WTC11 (cell line): ENCODE measurements at places on chromosomes 2 and 18.

- H3K4me3 ChIP-seq: no peak overlapping the region
- H3K36me3 ChIP-seq: peaks cover 18% of the 10 kb centered on the region
- H3K27ac ChIP-seq: peak overlapping the region; percentile 83
- no peaks in the 10 kb centered on the region for H3K27me3 ChIP-seq
- peak; percentile 57 for DNase-seq
These were observed 59.8 kb downstream of the SH3BP4 start for GRCh38 chr2:235011607-235011928.

GRCh38 chr2:196233021-196233804 is 61.8 kb upstream of the STK17B start:
- H3K36me3 ChIP-seq: no peaks in the 10 kb centered on the region
- no peak overlapping the region for H3K4me3 ChIP-seq
- H3K27ac ChIP-seq: no peak overlapping the region
- no peak for DNase-seq
- no peaks in the 10 kb centered on the region for H3K4me1 ChIP-seq
- no peaks in the 10 kb centered on the region for H3K27me3 ChIP-seq

DNA sequence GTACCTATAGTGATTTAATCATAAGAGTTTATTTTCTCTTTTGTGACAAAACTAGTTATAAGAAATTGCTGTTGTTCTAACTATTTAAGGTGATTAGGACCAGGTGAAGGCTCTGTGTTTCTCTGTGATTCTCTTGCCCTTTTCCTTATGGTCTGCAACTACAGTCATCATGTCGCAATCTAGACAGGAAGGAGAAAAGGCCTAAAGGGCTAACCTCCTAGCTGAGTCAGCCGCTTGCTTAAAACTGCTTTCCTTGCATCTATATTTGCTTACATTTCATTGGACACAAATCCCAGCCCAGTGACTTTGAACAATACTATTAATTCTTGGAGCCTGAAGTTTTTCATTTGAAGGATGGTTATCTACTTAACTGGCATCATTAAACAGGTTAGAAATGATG is 93.1 kb downstream of the PIK3C3 start:
- no peaks in the 10 kb centered on the region for H3K27me3 ChIP-seq
- H3K27ac ChIP-seq: no peak overlapping the region
- no peak overlapping the region for H3K4me3 ChIP-seq
- peaks cover 8% of the 10 kb centered on the region for H3K4me1 ChIP-seq

- H3K27me3 ChIP-seq: no peaks in the 10 kb centered on the region
- no peak for DNase-seq
- H3K4me3 ChIP-seq: no peak overlapping the region
- H3K36me3 ChIP-seq: peaks cover 70% of the 10 kb centered on the region
- H3K27ac ChIP-seq: no peak overlapping the region
- peaks cover 18% of the 10 kb centered on the region for H3K4me1 ChIP-seq
These were observed 5.9 kb downstream of the C2orf69 start for GRCh38 chr2:199916980-199917379.

GRCh38 chr2:70128005-70128404 is 40.7 kb downstream of the PCBP1 start:
- H3K36me3 ChIP-seq: no peaks in the 10 kb centered on the region
- no peak for DNase-seq
- no peaks in the 10 kb centered on the region; the same call in 1 of the 2 replicates for H3K27me3 ChIP-seq
- H3K4me1 ChIP-seq: peaks cover 46% of the 10 kb centered on the region
- H3K27ac ChIP-seq: 0 out of 2 replicates have a peak overlapping the region, but pooled peaks have one; percentile 3
- no peak overlapping the region for H3K4me3 ChIP-seq

- peaks cover 5% of the 10 kb centered on the region; the same call in 1 of the 2 replicates for H3K36me3 ChIP-seq
- no peaks in the 10 kb centered on the region for H3K27me3 ChIP-seq
- DNase-seq: no peak
- H3K4me3 ChIP-seq: no peak overlapping the region
- H3K27ac ChIP-seq: no peak overlapping the region
These were observed 31.8 kb downstream of the CYRIA start for GRCh38 chr2:16633621-16634430.

DNA sequence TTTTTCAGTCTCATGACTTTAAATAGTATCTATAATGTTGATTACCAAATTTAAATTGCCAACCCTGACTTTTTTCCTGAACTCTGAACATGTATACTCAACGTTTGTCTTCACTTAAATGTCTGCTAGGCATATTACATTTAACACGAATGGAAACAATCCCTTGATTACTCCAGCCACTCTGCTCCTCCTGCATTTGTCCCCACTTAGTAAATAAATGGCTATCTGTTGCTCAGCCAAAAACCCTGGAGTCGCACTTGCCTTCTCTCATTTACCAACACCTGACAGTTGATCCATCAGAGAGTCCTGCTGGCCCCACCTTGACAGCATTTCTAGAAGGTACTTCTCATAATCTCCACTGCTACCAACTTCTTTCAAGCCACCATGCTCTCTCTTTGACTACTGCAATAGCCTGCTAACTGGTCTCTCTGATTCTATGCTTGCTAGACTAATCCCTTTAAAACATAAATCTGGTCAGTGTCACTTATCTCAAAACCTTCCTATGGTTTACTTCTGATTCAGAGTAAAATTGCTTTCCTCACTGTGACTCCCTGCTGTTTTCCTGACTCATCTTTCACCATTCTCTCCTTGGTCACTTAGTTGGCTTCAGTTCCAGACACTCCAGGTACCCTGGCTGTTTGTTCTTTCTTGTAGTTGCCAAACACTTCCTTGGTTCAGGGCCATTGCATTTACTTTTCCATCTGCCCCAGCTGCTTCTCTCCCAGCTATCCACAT is 31.9 kb downstream of the SPAG16 start:
- no peak for DNase-seq
- peaks cover 8% of the 10 kb centered on the region; the same call in 1 of the 2 replicates for H3K4me1 ChIP-seq
- H3K27me3 ChIP-seq: no peaks in the 10 kb centered on the region
- no peak overlapping the region for H3K27ac ChIP-seq
- H3K36me3 ChIP-seq: peaks cover 4% of the 10 kb centered on the region

DNA sequence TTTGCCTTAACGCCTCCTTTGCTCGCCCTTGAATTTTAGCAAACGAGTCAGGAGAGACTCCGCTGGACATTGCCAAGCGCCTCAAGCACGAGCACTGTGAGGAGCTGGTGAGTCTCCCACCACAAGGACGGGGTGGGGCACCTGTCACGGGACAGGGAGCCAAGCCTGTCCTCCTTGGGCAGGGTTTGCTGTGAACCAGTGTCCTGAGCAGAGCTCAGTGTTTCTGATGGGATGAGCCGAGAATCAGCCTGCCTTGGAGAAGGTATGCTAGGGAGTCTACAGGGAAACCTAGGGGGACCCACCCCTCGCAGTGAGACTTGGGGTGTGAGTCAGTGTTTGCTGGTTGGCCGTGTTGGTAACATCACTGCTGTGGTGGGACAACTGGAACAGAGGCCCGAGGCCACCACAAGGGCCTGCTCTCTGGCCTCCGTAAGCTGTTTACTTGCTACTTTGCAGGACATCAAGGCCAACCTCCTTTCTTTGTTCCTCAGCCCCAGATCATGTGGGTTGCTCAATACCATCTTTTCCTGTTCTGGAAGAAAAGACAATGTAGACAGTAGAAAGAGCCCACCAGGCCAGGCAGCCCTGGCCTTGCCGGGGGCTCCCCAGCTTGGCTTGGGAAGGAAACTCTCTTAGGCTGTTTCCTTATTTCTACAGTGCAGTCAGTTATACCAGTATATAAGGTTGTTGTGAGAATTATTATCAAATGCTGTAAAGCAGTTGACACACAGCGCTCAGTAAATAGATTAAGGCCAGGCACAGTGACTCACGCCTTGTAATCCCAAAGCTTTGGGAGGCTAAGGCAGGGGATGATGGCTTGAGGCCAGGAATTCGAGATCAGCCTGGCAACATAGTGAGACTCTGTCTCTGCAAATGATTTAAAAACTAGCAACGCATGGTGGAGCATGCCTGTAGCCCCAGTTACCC is 42.4 kb downstream of the ITGB1BP1 start:
- H3K27me3 ChIP-seq: no peaks in the 10 kb centered on the region
- no peak for DNase-seq
- peaks cover 16% of the 10 kb centered on the region for H3K36me3 ChIP-seq
- no peak overlapping the region for H3K4me3 ChIP-seq
